ENCODE measurements at places on chromosomes 2 and 18. TPM values are rescaled to one million over a fixed set of nuclear protein-coding genes. Genes with fewer than 3 reads are reported as not detected.

DNA sequence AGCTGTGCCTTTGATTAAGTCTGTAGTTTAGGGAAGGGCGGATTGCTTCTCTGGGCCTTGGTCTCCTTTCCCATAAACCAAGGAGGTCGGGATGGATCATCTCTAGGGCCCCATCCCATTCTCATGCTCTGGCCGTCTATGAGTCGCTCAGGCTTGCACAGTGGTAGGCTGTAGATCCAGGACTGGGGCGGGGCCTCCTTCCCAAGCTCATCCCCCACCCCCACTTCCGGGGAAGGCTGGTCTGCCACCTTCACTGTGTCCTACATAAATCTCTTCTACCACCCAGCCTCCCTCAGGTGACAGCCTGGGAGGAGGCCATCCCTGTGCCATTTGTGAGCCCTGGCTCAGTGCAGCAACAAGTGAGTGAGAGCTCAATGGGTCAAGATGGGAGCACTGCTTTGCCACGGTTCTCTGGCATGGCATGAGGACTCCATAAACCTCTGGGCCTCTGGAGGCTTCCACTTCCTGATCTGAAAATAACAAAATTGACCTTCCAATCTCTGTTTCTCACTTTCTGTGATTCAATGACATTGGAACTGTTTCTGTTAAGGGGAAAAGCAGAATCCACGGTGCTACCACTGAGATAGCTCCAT, 68.5 kb downstream of the SUMO1 start:
- no peak for DNase-seq

DNA sequence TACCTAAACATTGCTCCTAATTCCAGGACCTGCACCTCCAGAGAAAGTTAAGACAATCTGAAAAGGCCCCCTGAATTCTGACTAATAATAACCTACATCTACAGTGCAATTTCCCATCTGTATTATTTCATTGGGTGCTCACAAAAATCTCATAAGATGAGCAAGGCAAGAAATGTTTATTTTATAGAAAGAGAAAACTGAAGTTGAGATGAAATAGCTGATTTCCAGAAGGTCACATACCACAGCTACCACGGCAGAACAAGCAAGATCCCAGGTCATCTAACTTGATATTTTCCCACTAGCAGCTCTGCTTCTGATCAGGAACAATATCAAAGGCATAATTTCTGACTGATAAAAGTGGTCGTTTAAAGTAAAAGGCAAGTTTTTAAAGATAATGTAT, 105.8 kb upstream of the COL5A2 start:
- no peak for DNase-seq

The IGFBP5 gene
- polyA plus RNA-seq = 113 TPM

- DNase-seq = no peak
Measured at GRCh38 chr2:15763822-15764682, 172.4 kb downstream of the DDX1 start.

The B3GNT2 gene
- polyA plus RNA-seq = 23.9 TPM

The SFTPB gene
- polyA plus RNA-seq = 1.1 TPM

The ELP2 gene
- polyA plus RNA-seq = 55.5 TPM

DNA sequence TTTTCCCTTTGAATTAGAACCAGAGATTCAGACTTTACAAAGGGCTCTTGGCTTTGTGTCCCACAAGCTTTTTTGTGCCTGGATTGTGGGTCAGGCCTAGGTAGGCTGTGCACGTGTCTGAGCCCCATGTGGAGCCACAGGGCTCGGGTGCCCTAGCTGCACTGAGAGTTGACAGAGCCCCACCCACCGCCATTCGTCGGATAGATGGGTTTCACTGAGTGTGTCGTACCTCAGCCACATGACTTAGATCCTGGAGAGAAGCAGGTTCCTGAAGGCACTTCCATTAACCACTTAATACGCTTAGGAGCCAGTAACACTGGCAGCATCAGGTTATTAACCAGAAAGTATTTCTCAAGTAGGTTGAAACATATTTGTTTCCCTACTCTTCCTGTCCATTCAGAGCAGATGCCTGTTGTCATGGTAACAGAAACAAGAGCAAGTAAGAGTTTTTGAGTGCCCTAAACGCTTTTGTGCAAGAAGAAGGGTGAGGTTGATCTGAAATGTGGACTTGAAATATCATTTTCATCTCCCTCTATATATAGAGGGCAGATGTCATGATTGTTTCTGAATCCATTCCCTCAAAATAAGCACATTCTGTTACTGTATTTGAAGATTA, 30.0 kb downstream of the ADCYAP1 start:
- DNase-seq = no peak

GRCh38 chr2:131035112-131035825, 58.0 kb downstream of the FAM168B start:
- DNase-seq = no peak

GRCh38 chr2:174124181-174124580, 124.2 kb downstream of the OLA1 start:
- DNase-seq = no peak

The MAP3K19 gene
- not detected for polyA plus RNA-seq

GRCh38 chr2:26877276-26877675, 29.3 kb downstream of the DPYSL5 start:
- DNase-seq = no peak

DNA sequence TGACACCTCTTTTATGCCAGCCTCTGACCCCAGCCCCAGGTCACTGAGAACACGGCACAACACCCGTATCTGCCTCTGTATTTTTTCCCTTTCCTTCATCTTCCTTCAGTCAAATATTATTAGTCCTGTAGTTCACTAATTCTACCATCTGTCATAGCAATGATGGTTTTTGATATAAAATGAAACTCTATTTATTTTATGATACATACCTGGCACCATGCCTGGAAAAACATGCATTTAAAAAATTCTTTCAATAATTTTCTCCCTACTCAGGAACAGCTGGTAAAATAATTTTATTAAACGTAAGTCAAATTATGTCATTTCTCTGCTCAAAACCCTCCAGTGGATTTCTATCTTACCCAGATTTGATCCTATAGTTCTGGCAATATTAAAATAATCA, 224.7 kb downstream of the CDH7 start:
- no peak for DNase-seq

- DNase-seq = no peak
Measured at GRCh38 chr2:14999114-14999661, 366.7 kb downstream of the LRATD1 start.

DNA sequence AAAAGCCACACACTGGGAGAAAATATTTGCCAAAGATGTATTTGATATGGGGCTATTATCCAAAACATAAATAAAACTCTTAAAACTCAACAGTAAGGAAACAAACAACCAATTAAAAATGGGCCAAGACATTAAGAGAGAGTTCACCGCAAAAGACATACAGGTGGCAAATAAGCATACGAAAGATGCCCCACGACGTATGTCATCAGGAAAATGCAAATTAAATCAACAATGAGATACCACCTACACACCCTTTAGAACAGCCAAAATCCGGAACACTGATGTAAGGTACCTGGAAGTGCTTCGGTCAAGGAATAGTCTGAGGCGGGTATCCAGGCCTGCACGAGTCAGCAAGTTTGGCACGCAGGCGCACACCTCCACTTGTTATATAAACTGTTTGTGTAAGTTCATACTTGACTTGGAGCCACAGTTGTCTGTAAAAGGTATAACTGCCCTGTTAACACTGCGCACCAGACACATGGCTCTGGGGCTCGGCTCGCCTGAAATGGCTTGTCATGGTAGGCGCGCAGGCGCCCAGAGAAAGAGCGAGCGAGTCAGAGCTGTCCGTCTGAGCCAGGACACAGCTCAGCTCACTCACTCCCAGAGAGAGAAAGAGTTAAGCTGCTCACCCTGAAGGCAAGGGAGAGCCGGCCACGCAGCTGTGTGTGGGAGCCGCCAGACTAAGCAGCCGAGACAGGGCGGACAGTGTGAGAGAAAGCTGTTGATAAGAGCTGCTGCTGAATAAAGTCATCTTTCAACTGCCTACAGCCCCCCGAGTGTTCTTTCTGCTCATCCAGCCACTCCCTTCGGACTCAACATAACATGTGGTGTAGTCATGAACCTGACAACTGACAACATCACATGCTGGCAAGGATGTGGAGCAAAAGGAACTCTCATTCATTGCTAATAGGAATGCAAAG, 87.3 kb downstream of the HNRNPLL start:
- peak; percentile 46 for DNase-seq

DNA sequence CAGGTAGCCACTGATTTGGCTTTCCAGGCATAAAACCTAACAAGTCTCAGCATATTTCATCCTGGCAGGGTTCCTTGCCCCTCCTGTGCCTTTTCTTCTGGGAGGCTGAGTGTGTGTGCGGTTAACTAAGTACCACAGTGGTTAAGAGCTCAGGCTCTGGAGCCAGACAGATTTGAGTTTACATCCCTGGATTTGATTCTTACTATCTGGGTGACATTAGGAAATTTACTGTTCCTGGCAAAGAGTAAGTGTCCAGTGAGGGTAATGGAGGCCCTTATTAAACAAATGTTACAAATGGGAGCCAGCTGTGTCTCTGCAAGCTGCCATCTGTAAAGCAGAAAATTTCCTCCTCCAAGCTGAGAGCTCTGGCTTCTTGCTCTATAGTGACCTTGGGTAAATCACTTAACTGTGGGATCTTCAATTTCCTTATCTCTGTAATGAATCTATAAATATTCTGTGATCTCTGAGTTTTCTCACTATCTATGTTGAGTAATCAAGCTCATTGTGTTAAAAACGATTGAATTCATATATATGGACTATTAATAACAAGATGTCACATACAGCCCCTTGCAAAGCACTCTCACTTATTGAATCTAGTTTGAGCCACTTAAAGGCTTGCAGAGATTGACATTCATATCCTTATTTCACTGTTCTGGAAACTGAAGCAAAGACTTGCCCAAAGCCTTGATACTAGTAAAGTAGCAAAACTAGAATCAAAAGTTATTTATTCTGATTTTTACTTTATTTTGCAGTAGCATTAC, 6.5 kb upstream of the COBLL1 start:
- peak; percentile 35 for DNase-seq

DNA sequence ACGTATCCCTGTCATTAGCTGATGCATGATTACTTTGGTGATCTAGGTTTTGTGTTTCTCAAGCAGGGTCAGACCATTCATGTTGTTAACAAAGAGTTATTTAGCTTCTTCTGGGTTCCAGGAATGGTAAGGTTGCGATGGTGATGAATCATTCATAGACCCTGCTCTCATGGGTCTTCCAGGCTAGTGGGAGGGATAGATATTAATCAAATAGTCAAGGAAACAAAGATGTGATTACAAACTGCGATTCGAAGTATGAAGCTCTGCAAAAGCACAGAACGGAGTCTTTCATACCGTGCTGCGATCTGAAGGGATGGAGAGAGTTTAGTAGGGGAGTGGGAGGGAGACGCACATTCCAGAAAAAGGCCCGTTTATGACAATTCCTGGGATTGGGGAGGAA, 42.1 kb downstream of the CAVIN2 start:
- no peak for DNase-seq

DNA sequence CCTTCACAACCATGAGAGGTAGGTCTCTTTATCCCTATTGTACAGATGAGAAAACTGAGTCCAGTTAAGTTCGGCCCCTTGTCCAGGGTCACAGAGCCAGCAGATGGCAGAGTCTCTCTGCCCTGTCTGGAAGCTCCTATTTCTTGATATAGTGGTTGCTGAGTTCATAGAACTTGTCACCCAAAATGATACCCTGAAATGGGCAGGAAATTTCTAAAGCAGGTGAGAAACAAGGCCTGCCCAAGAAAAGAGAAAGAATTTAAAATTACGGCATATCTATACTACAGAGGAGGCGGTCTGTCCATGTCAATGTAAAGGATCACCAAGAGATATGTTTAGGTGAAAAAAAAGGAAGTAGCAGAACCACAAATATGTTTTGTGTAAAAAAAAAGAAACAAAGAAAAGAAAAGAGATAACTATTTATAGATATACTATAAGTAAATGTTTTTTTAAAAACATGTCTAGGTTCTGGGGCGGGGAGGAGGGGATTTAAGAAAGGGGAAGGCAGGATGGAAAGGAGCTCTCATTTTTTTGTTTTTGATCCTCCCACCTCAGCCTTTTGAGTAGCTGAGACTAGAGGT, 39.8 kb downstream of the MYO7B start:
- DNase-seq = no peak

The CD302 gene
- polyA plus RNA-seq = 7.1 TPM

GRCh38 chr2:55097082-55097460, 46.8 kb upstream of the RTN4 start:
- no peak for DNase-seq

DNA sequence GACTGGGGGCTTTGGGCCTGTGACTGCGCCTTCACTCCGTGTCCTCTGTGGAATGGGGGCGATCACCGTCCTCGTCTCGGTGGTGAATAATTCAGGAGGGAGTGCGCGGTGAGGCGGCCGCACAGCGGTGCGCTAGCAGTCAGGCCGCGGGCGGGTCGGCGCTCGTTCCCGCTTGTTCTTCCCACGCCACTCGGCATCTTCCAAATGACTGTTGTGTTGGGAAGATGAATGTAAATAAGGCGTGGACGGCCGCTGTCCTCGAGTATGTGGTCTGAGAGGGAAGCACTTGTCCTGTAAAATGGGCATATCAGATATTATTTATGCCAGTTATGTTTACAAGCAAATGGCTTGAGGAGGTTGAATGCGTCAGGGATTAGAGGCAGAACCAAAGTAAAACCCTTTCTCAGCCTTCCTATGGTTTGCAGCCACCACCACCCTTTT, 608 bp upstream of the VPS4B start:
- DNase-seq = peak; percentile 75

- no peak for DNase-seq
Measured at GRCh38 chr18:60191926-60192325, 180.6 kb downstream of the MC4R start.

- no peak for DNase-seq
Measured at GRCh38 chr18:68017385-68017784, 500.9 kb upstream of the DSEL start.

DNA sequence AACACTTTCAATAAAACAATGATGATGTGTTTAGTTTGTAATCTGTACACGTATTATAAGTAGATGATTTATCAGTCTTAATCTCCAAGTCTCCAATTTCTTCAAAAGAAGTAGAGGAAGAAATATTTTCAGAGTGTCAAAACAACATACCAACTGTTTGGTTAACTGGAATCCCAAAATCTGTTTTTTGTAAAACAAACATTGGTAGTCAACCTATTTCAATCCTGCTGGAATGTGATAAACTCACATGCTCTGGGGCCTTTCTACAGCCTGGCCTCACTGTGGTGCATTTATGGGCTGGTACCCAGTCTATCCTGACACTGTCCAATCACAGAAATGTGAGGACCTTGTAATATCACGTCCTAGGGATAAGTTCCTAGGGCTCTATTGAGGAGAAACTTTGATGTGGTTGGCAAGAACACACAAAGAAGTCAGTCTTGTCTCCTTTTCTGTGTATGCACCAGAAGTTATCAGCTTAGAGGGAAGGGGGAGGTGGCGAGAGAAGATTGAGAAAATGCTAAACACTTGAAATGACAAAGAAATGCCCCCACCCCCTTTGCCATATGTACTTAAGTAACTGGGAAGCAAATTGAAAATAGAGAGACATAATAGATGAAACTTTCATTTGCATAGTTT, 47.2 kb downstream of the PRKRA start:
- no peak for DNase-seq

GRCh38 chr2:229154381-229154780, 116.7 kb downstream of the PID1 start:
- no peak for DNase-seq

GRCh38 chr18:48297139-48297538, 112.0 kb downstream of the ZBTB7C start:
- DNase-seq = no peak

All from hepatocyte (in vitro differentiated cells).